ENCODE measurements at places on chromosomes 4 and X.

DNA sequence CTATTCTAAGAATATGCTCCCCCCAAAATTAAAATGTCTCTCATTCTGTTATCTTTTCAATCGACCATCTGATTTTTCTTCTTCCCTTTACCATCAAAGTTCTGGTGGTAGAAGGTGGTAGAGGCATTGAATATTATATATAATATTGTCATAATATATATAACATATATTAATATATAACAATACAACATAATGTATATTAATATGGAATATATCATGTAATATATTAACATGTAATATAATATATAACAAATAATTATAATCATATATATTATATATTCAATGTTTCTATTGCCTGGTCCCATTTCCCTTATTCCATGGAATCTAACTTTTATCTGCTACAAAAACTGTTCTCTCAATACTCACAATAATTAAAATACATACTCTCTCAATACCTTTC, 40.6 kb downstream of the STPG2 start:
- DNase-seq: no peak

DNA sequence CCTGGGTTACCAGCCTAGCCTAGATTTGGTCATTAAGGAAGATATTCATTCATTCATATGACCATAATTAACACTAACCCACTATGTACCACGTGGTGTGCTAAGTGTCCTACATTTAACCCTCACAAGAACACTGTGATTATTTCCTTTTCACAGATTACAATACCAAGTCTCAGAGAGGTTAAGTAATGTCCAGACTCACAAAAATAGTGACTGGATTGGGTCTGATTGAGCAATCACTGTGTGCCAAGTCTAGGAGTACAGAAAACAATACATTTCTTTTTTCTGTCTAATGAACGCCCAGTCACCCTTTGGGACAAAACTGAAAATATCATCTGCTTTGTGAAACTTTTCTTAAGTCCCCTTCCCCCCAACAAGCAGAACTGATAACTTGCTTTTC, 7.6 kb upstream of the DLG3 start:
- DNase-seq: no peak

DNA sequence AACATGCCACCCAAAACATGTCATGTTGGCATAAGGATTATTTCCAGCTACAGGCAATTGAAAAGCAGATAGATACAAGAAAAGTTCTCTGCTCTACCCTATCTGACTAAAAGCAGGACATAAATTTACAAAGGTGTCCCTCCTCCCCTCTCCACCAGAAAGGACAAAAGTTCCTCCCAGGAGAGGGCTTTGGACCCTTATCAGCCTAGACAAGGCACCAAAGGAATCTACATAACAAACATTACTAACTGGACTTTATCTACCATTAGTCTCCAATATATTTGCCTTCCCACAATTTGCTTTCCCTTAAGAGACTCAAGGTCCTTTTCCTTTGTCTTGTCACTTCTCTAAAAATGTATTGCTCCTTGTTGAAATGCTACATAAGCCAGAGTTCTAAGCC, 55.6 kb downstream of the ADGRA3 start:
- no peak for DNase-seq

DNA sequence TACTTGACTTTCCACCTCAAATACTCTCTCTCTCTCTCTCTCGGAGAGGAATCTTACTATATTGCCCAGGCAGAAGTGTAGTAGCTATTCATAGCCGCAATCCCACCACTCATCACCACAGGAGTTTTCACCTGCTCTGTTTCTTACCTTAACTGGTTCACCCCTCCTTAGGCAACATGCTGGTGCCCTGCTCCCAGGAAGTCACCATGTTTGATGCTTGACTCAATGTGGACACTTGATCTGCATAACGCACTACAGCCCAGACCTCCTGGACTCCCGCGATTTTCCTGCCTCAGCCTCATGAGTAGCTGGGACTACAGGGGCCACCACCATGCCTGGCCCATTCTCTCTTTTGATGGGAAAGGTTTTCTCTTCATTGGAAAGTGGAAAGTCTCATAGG, 271.8 kb downstream of the FBXW7 start:
- DNase-seq: no peak

- DNase-seq: no peak
Observed at GRCh38 chr4:72564184-72564583, 4.8 kb downstream of the ADAMTS3 start.

DNA sequence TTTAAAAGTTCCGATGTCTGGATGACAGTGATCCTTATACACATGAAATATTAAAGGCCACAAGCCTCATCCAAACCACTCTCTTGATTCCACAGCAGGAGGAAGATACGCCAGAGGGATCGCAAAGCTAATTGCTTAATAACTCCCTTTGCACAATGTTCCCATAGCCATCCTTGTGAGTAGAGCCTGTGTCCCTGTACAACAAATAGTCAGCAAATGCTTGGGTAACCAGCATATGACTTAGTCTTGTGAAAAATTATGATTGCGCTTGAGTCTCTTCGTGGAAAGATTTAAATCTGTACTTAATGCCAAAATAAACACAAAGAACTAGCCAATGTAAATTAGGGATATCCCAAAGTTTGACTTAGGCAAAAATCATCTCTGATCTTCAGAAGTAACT, 31.5 kb downstream of the SLC9A7 start:
- no peak for DNase-seq

DNA sequence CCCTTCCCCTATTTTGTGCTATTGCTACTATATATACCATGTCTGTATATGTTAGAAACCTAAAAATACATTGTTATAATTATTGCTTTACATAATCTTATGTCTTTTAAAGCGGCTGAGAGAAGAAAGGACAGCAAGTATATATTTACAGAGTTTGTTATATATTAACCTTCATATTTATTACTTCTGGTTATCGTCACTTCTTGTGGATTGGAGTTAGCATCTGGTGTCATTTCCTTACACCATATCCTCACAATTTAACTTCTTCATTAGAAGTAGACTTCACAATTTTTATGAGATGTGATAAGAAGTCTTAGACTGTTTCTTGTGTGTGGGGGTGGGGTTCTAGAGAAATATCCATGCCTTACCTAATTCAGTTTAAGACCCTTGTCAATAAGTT, 123.1 kb downstream of the ATXN3L start:
- DNase-seq: no peak

GRCh38 chr4:153020457-153020856, 84.3 kb downstream of the FHDC1 start:
- no peak for DNase-seq

- no peak for DNase-seq
Observed at GRCh38 chr4:186643501-186644310, 80.0 kb downstream of the FAT1 start.

DNA sequence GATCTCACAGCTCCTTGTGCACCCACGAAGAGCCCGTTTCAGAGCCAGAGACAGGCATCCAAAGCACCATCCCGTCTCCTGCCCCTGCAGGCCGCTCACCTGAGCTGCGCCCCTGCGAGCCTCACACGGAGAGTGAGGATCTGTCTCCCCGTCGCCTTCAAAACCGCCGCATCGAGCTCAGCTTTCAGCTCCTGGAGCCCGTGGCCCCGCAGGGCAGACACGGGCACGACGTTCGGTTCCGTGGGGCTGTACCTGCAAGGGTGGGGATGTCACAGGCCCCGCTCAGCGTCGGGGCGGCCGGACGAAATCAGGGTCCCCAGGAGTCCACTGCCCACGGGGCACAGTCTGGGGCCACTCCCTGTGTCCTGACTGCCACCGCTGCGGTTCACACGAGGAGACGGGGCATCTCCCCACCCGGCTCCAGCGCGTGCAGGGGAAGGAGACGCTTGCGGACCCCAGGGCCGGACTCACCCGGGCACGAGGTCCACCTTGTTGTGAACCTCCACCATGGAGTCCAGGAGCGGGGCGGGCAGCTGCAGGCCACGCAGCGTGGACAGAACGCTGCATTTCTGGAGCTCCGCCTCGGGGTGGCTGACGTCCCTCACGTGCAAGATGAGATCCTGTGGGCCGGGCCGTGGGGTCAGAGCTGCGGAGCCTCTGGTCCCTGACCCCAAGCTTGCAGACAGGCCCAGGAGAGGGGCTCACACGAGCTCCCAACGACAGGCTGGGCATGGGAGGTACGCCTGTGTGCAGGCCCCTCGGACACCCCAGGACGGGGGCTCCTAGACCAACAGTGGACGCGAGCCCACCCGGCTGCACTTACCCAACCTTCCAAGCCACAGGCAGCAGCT, 11.1 kb downstream of the GTPBP6 start:
- DNase-seq: no peak

DNA sequence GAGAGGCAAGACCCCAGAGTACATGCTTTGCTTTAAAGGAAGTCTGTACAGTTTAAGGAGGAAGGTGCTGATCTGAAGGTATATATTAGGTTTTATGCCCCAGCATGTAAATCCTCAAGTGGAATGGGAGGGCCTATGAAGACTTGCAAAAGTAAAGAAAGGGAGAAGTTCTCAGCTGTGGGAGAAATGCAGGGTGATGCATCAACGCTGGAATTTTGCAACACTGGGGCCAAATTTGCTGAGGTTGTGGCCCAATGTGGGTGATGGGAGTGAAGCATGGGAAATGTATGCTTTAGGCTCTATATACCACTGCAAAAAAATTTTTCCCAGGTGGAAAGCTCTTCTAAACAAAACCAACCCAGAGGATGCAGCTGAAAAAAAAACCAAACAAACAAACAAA, 33.8 kb upstream of the GPR174 start:
- no peak for DNase-seq

- no peak for DNase-seq
Observed at GRCh38 chr4:186082221-186082620, 13.3 kb downstream of the TLR3 start.

GRCh38 chrX:48772602-48773001, 11.1 kb downstream of the GLOD5 start:
- no peak for DNase-seq

DNA sequence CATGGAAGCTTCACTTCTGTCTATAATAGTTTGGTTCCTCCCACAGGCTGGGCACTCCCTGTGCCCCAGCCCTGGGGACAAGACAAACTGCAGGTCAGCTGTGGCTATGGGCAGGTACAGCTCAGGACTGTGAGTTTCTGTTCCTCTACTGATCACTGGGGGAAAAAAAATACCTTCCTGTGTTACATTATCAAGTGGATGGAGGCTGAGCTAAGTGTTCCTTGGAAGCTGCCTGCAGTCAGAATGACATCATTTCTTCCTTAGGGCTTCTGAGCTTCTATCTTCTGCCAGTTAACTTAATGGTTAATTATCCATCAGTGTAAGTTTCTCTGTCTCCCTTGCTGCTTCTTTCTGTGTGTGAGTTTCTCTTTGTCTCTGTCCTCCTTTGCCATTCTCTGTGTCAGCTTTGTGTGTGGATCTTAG, 4.6 kb downstream of the RAB33A start:
- no peak for DNase-seq

GRCh38 chr4:152265149-152265621, 270.7 kb downstream of the FBXW7 start:
- DNase-seq: no peak

- DNase-seq: no peak
Observed at GRCh38 chr4:102403116-102403515, 57.8 kb upstream of the SLC39A8 start.

DNA sequence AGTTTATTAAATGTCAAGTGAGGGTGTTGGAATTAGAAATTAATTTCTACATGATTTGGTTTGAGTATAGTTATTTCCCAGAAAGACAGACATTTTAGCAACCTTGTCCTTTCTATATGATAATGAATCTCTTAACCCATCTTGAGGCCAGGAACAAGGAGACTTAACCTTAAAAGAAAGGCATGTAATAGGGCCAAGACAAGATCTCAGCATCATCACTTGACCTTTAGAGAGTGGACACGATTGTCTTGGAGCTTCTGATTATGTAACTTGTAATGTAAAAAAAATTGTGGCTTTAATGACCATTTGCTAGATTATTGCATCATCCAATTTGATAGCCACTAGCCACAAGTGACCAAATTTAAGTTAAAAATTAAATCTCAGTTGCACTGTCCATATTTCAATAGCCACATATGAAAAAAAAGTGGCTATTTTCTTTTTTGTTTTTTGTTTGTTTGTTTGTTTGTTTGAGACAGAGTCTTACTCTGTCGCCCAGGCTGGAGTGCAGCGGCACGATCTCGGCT, 13.5 kb upstream of the FOXO4 start:
- no peak for DNase-seq

Measured in right forelimb (tissue), 1 donor.